DND-41 (cell line): ENCODE measurements at places on chromosomes 3 and 15.
A peak's percentile ranks its signal among the peaks of the same experiment; 100 is the strongest.

DNA sequence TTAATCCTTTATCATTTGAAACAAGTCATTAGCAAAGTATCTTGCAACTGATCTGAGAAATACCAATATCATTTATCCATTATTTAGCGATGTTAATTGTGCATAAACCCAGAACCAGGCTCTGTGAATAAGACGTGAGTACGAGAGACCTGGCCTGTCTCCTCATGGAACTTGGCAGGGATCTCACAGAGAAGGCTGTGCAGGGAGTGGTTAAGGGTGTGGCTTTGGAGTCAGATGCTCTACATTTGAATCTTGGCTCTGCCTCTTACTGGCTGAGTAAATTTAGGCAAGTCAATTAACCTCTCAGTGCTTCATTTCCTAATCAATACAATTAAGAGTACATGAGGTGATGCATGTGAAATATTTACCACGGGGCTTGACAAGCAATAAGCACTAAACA lies 39.9 kb upstream of the TBL1XR1 start:
- DNase-seq: no peak

DNA sequence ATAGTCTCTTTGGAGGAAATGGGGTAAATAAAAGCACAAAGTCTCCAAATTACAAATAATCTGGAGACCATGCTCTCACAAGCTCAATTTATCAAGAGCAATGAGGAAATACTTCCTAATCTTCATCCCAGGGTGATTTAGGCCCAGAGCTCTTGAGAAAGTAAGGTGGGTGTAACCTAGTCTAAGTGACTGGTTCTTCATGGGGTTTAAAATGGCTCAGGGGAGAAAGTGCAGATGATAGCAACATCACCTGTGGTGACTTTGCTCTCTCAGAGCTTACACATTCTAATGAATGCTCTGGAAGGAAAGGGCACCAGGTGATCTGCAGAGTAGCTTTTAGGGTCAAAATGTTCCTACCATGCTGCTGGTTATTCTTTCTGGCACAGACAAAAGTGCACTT lies 118.4 kb upstream of the TP63 start:
- DNase-seq: no peak

- no peak for DNase-seq
Measured at GRCh38 chr15:62275831-62276230, 110.7 kb upstream of the C2CD4B start.

GRCh38 chr3:152159328-152159727 lies 109.4 kb upstream of the MBNL1 start:
- no peak for DNase-seq

GRCh38 chr3:182814419-182815062 lies 21.2 kb downstream of the ATP11B start:
- DNase-seq: no peak

GRCh38 chr15:36798366-36798765 lies 218.9 kb downstream of the CDIN1 start:
- DNase-seq: no peak

DNA sequence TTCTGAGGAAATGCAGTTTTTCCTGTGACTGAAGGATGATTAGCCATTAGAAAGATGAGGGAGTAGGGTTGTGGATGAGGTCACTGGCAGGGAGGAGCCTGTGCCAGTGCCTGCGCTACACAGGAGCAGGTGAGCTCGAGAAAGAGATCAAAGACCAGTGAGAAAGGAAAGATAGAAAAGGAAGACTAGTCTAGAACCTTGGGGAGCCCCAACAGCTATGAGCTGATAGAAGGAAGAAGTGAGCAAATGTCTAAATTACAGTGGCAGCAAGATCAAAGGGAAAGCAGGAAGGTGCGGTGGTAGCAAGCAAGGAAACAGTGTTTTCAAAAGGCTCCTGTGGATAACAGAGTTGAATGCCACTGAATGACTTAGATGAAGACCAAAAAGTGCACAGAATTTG lies 39.6 kb downstream of the LNP1 start:
- DNase-seq: peak; percentile 27

DNA sequence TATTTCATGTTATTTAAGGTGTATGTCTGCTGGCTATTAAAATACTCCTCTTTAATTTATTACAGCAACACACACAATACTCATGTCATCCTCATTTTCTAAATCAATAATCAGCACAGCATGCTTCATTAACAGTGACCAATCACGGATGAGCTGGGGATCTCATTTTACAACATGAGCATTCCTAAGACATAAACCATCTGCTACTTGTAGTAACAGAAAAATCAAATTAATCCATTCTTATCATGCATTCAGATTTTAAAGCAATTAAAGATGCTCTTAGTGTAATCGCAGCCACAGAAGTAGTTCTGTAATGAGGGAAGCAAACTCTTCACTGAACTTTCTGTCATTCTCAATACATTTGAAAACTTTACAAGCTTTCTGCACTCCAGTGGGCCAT lies 191.1 kb downstream of the TBC1D5 start:
- DNase-seq: no peak

- peak; percentile 20 for DNase-seq
Measured at GRCh38 chr3:18422972-18423371, 2.2 kb downstream of the SATB1 start.

- no peak for DNase-seq
Measured at GRCh38 chr3:121747976-121748375, 1.6 kb downstream of the GOLGB1 start.

DNA sequence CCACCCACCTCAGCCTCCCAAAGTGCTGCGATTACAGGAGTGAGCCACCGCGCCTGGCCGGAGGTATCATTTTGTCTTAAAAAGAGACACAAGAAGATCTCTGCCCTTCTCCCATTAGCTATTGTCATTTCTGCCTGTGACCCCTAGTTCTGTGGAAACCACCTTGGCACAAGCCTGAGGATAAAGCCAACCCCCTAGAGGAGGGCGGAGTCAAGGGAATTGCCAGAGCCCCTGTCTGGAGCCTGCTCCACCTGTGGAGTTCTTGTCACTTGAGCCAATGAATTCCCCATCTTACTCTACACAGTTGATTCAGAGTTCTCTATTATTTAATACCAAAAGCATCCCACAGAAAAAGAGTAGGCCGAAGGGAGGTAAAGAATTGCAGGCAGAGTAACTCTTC lies 34.9 kb upstream of the KLHL6 start:
- DNase-seq: no peak

DNA sequence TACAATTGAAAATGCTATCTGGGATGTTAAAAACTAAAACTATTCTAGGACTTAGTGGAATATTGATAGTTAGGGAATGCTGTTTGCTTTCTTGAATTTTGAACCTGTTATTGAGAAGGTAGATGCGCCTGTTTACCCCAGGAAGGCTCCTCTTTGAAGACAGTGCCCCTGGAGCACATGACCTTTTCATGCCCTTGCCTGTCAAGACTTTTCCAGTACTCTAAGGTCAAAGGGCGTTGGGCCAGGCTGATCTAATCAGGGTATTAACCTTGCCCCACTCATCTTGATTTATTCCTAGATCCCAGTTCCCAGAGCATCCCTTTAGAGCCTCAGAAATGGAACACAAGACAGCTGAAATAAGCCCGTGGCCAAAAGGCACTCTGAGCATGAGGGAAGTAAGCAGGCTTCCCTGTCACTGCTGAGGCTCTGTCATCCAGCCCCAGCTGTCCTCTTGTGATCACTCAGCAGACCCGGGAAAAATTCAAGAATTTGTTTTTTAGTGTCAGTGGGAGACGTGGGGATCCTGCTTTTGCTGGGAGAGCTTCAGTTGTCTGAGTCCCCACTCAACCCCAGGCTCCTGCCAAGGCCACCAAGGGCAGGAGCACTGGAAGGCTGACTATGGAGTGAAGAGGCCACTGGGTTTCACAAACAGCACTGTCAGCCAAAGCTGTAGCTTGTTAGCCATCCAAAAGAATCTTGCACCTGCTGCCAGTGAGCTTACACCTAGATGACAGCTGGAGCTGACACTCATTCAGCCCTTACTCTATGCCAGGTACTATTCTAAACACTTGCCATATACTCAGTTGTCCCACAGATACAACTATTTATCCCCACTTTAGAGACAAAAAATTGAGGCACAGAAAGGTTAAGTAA lies 169.0 kb downstream of the PGPEP1L start:
- no peak for DNase-seq

GRCh38 chr3:17865631-17866030 lies 123.2 kb upstream of the TBC1D5 start:
- no peak for DNase-seq

DNA sequence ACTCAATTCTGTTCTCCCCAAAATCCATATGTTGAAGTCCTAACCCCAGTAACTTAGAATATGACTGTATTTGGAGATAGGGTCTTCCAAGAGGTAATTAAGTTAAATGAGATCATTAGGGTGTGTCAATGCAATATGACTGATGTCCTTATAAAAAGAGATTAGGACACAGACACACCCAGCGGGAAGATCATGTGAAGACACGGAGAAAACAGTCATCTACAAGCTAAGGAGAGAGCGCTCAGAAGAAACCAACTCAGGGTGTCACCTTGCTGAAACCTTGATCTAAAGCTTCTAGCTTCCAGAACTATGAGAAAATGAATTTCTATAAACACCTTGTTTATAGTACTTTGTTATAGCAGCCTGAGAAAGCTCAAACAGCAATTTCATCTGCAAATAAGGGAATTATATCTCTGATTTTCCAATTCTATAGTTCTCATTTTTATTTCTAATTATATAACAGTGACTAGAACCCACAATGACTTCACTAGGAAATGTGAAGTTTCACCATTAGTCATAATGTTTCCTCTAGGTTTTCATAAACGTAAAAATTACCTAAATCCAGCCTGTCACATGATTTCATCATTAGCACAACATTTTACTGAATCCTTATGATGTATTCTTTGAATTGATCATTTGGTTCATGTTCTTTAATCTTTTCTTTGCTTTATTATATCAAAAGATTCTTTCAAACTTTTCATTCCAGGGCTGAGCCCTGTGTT lies 459.1 kb upstream of the MDFIC2 start:
- DNase-seq: no peak

GRCh38 chr3:59813148-59813538 lies 763.3 kb upstream of the CFAP20DC start:
- no peak for DNase-seq

DNA sequence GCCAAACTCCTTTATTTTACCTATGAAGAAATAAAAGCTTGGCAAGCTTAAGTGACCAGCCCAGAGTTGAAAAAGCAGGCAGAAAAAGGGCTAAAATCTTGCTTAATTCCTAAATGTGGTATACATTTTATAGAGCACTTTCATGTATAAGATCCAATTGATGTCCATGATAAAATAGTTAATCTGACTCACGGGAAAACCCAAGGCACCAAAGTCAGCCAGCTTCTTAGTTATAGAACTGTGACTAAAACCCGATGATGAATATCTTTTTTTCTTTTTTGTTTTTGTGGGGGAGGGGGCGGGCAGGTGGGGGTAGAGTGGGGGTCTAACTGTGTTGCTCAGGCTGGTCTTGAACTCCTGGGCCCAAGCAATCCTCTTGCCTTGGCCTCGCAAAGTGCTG lies 71.4 kb downstream of the PEAK1 start:
- DNase-seq: no peak

- no peak for DNase-seq
Measured at GRCh38 chr3:69463531-69463930, 77.6 kb upstream of the FRMD4B start.

DNA sequence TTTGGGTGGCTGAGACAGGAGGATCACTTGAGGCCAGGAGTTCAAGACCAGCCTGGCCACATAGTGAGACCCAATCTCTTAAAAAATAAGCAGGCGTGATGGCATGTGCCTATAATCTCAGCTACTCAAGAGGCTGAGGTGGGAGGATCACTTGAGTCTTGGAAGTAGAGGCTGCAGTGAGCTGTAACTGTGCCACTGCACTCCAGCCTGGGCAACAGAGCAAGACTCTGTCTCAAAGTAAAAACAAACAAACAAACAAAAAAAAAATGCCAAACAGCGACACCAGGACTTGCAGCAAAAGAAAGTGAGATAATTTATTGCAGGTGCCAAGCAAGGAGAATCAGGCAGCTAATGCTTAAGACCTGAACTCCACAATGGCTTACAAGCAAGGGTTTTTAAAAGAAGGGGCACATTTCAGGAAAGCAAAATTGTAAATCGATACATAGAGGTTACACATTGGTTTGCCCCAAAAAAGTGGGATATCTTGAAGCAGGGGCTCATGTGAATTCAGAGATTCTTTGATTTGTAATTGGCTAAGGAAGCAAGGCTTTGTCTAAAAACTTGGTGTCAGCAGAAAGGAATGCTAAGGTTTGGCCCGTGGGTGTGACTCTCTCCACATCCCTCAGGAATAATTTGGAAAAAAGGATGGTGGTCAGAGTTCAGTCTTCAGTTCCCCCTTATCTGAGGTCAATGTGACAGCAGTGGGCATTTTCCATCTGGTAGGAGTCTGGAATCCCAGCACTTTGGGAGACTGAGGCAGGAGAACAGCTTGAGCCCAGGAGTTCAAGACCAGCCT lies 5.2 kb upstream of the MPI start:
- DNase-seq: no peak

- no peak for DNase-seq
Measured at GRCh38 chr15:35705030-35705883, 159.3 kb upstream of the DPH6 start.

DNA sequence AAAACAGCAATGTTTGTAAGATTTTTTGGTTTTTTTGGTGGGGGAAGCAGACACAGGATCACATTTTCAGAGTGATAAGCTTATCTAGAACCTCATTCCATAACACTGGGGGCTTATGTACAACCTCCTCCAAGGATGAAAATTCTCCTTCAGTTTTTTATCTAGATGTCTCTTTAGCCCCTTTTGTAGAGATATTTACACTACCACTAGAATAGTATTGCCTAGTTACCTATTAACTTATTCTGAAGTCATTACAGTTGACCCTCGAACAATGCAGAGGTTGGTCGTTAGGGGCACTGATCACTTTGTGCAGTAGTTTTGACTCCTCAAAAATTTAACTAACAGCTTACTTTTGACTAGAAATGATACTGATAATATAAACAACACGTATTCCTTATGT lies 32.8 kb downstream of the IFT57 start:
- no peak for DNase-seq

GRCh38 chr3:47464588-47464987 lies 11.2 kb downstream of the SCAP start:
- DNase-seq: no peak

DNA sequence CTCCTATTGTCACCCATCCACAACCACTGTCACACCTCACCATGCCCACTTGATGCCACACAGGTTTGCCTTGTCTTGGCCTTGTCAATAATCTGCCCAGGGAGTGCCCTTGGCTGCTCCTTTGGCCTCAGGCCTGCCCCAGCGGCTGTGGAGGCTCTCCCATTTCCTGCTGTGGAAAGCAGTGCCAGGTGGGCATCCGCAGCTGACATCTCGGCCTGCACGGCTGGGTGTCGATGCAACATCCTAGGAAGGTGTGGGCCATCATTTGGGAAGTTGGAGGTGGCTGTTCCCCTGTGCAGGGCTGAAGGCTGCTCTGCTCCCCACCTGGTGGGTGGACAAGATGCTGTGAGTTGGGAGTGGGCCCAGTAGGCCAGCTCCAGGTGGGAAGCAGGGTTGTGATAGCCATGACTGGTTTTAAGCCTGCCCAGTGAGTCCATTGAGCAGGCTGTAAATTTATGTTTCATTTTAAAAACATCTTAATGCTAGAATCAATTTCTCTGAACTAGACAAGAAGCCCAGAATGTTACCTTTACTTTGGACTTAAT lies 12.5 kb downstream of the DNAH1 start:
- no peak for DNase-seq
